ENCODE measurements at places on chromosomes 6 and 20. TPM values are rescaled to one million over a fixed set of nuclear protein-coding genes. Genes with fewer than 3 reads are reported as not detected.
A peak's percentile ranks its signal among the peaks of the same experiment; 100 is the strongest.

Gene ROMO1
- polyA plus RNA-seq = 323 TPM

Gene DDO
- polyA plus RNA-seq = not detected

DNA sequence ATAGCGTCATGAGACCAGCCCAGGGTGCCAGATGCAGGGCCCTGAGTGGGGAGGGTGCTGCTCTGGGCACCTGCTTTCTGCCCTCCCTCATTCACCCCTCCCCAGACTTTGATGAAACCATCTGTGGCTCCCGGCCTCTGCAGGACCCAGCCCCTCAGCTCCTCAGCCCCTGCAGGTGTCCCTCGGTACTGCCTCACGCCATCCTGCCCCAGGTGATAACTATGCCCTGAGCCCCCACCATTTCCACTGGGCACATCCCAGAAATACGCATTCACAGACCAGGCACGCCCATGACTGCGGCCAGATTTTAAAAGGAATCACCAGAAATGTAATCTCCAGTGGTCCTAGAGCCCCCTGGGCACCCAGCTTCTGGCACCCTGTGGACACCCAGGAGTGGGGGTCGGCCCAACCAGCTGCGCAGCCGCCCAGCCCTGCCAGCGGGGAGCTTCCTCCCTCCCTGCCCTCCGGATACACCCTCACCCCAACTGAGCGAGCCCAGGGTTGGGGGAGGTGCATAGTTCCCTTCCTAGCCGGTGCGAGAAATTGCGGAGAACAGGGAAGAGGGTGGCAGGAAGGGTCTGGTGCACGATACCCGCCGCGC is 615 bp upstream of the NTSR1 start:
- no peaks in the 10 kb centered on the region for H3K4me1 ChIP-seq
- H3K27me3 ChIP-seq = peaks cover 17% of the 10 kb centered on the region
- H3K36me3 ChIP-seq = no peaks in the 10 kb centered on the region
- H3K4me3 ChIP-seq = no peak overlapping the region
- DNase-seq = peak; percentile 16

Gene RGS17
- polyA plus RNA-seq = not detected

DNA sequence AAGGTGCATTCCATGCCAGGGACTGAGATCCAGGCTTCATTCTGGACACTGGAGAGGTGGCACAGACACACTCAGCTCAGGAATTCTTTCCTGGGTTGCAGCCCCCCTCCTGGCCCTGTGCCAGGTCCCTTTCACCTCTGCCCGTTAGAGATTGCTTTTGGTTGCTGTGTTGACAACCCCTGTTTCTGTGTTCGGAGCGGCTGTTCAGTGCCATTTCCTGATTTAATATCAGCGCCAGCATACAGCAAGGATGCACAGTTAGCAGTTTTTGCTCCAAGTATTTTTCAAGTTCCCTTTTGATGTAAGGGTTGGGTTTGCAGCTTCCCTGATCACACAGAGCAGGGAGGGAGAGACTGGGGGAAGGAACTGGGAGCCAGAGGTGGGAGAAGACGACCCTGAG is 8.5 kb upstream of the MAFB start:
- H3K27ac ChIP-seq = no peak overlapping the region
- H3K27me3 ChIP-seq = peaks cover 68% of the 10 kb centered on the region
- H3K4me3 ChIP-seq = no peak overlapping the region
- H3K36me3 ChIP-seq = no peaks in the 10 kb centered on the region
- no peaks in the 10 kb centered on the region for H3K4me1 ChIP-seq
- DNase-seq = no peak

Gene MEI4
- polyA plus RNA-seq = 0.14 TPM

DNA sequence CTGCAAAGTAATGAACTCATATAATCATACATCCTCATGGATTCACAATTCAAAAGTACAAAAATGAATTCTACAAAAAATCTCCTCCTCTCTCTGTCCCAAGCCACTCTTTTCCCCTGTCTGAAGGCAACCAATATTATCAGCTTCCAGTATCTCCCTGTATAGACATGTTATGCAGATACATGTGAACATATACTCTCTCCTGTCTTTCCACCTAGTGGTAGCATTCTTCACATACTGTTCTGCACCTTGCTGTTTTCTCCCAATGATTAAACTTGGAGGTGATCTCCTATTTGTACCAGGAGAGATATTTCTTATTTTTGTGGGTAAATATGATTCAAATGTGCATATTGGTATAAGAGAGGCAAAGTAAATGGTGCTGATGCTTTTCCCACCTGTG is 416.4 kb downstream of the EPM2A start:
- no peaks in the 10 kb centered on the region for H3K27me3 ChIP-seq
- no peak for DNase-seq
- H3K36me3 ChIP-seq = no peaks in the 10 kb centered on the region

Gene BPIFA2
- polyA plus RNA-seq = not detected

DNA sequence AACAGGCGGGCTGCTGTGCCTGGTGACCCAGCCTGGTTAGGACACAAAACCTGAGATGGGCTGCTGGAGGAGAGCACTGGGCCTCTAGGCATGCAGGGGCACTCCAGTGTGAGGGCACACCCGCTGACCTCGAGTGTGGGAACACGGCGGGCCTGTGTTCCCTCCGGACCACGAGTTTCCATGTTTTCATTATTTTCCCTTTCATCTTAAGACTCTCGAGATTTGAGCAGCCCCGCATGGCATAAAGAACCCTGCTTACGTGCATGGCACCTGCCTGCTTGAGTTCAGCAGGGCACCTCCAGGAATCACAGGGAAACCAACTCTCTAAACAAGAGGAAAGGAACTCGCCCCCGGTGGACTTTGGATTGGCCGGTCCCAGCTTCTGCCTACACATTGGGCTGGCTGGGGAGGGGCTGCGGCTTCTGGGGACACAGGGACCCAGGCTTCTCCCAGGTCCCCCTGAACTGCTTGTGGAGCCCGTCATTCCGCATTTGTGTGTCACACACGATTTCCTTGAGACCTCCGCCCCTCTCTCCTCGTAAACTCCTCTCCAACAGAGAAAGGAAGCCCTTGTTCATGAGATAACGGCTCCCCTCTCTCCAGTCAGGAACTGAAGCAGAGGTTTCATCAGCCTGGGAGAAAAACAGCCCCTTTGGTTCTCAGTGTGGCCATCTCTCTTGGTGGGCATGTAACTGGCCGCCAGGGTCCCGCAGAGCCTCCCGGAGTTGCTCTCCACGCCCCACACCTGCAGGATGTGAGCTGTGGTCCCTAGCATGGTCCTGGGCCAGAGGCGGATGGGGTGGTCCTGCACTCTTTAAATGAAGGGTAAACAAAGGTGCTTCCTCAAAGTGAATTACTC is 181.8 kb downstream of the TTLL2 start:
- no peak for DNase-seq
- no peaks in the 10 kb centered on the region for H3K36me3 ChIP-seq
- no peaks in the 10 kb centered on the region for H3K4me1 ChIP-seq

DNA sequence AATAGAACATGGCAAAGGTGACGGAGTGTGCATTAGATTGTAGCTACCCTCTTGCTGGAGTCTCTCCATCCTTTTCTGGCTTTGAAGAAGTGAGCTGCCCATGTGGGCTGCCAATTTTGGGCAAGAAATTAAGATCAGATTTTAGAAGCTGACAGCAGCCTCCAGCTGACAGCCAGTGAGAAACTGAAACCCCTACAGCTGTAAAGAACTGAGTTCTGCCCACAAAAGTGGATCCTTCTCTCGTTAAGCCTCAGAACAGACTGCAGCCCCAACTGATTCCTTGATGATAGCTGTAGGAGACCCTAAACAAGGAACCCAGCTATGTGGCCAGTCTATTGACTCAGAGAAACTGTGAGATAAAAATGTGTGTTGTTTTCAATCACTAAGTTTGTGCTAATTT is 134.1 kb downstream of the CD109 start:
- H3K27me3 ChIP-seq = no peaks in the 10 kb centered on the region
- H3K4me3 ChIP-seq = no peak overlapping the region
- H3K27ac ChIP-seq = no peak overlapping the region
- H3K4me1 ChIP-seq = no peaks in the 10 kb centered on the region
- no peak for DNase-seq

Gene RNF39
- polyA plus RNA-seq = not detected

DNA sequence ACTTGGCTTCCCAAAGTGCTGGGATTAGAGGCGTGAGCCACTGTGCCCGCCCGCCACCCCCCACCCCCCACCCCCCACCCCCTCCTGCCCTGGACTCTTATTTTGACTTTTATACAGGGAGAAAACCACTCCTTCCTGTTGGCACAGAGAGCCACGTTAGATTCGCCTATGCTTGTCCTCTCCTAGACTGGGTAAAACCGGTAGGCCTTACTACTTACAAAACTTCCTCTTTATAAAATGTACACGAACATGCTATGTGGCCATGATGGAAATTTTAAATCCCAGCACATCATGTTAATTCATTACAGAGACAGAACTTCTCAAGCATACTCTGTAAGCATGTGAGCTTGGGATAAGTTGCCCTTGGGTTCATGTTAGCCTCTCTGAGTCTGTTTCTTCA is 124.2 kb downstream of the SLC24A3 start:
- no peaks in the 10 kb centered on the region for H3K4me1 ChIP-seq
- no peak overlapping the region for H3K4me3 ChIP-seq
- DNase-seq = no peak

Gene LRRC1
- 7.1 TPM for polyA plus RNA-seq

- peaks cover 17% of the 10 kb centered on the region for H3K36me3 ChIP-seq
- peak overlapping the region; percentile 19 for H3K4me3 ChIP-seq
- DNase-seq = no peak
Measured at GRCh38 chr6:6599468-6599873, 11.0 kb downstream of the LY86 start.

Measured in naive B cell (primary cell).